ENCODE measurements at places on chromosomes 16 and 17.

- no peak for DNase-seq
Measured at GRCh38 chr17:48502901-48503300, 27.9 kb downstream of the HOXB1 start.

DNA sequence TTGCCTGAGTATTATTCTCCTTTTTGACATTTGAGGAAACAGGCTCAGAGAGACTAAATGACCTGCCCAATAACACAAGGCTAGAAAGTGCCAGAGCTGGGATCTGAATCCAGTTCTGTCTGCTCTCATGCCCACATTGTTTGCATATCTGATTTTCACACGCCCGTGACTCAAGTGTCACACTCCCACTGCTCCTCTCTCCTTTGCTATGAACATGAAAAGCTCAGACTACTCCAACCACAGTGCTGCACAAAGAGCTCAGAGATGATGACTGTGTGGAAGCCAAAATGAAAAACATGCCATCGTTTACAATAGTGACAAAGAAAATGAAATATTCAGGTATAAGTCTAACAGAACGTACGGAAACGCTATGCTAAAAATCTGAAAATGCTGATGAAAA is 107.9 kb downstream of the SMG6 start:
- no peak for DNase-seq

DNA sequence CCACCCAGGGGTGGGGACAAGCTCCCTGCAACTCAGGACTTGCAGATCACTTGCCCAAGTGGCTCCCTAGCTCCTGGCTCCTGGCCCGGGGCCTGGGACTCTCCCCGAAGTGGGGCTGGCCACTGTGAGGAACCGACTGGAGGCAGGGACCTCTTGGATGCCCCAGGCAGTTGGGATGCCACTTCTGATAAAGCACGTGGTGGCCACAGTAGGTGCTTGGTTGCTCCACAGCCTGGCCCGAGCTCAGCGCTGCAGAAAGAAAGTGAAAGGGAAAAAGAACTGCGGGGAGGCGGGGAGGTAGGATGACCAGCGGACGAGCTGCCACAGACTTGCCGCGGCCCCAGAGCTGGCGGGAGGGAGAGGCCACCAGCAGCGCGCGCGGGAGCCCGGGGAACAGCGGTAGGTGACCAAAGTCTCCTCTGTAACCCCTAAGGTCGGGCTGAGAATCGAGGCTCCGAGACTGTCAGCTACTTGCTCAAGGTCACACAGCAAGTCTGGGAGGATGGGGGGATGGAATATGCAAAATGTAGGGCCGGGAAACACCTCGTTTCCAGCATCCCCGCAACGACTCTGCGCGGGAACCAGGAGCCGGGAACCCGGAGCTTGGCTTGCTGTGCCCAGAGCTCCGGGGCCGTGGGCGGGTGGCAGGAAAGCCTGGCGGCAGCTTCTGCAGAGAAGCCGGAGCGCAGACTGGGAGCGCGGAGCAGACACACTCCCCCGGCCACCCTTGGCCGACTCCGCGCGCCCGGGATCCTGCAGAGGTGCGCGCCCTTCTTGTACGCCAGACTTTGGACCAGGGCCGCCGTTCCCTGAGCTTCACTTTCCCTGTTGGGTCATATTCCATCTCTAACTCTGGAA is 1.9 kb downstream of the CIITA start:
- no peak for DNase-seq

DNA sequence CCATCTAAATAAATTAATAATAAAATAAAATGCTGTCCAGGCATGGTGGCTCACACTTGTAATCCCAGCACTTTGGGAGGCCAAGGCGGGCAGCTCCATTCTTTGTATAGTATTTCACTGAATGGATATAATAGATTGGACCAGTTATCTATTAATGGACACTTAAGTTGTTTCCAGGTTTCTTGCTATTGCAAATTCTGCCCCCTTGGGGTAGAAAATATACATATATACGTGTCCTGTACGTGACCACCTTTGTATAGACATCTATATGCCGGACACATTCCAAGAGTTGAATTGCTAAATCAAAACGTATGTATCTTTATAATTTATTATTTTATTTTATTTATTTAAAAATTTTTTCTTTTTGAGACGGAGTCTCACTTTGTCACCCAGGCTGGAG is 3.9 kb upstream of the EXOC7 start:
- no peak for DNase-seq

GRCh38 chr17:59093145-59093701 is 13.5 kb downstream of the TRIM37 start:
- no peak for DNase-seq

DNA sequence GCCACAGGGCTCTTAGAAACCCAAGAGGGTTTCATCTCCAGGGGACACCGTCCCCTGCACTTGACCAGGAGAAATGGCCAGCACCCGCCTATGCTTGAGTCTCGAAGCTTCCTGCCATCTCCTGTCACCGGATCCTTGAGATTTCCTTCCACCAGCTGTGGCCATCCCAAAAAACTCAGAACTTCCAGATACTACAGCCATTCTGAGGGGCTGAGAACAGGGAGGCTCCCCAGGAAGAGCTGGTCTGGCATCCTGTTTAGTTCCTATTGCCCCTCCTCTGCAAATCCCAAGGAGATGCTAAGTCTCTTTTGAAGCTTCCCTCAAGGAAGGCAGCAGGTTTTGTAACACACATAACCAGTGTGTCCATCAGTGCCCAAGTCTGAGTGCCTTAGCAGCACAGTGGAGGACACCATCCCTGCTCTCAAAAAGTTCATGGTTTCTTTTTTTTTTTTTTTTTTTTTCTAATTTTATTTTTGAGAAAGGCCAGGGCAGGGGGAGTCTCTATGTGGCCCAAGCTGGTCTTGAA is 2.0 kb downstream of the UBALD2 start:
- DNase-seq, result no peak

GRCh38 chr16:1157639-1158455 is 4.9 kb downstream of the CACNA1H start:
- DNase-seq, result no peak

DNA sequence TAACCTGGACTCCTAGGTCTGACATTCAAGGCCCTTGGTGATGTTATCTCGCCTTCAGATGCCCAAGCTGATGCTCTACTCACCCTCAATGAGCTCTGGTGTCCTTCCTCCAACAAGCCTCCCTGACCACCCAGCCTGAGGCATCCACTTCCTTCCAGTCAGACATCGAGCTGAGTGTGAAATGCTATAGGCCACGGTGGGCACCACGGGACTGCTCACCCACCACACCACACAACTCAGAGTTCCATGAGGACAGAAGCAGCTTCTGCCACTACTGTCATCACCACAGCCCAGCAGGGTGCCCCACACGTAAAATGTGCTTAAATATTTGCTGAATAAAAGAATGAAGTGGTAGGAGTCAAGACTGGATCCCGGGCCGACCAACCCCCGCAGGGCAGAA is 12.0 kb downstream of the CREBBP start:
- DNase-seq, result no peak

GRCh38 chr17:82177276-82177675 is 35.4 kb downstream of the CCDC57 start:
- DNase-seq, result no peak

- DNase-seq, result no peak
Measured at GRCh38 chr16:56847173-56847910, 17.7 kb upstream of the SLC12A3 start.

DNA sequence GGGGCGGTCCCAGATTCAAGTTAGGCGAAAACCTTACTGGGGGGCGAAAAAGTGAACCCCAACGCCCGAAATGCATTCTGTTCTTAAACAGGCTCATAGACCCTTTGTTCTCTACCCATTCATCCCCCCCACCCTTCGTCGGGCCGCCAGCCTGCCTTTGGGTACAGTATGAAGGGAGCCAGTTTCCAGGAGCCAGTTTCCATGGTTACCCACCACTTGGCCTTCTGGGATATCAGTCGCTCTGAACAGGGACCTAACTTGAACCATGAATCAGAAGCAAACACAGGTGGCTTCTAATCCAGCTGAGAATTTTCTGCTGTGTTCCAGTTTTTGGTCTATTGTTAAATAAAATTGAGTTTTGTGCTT is 532 bp downstream of the DHX40 start:
- peak; percentile 50 for DNase-seq

- DNase-seq, result no peak
Measured at GRCh38 chr16:14640538-14640937, 7.8 kb downstream of the BFAR start.

DNA sequence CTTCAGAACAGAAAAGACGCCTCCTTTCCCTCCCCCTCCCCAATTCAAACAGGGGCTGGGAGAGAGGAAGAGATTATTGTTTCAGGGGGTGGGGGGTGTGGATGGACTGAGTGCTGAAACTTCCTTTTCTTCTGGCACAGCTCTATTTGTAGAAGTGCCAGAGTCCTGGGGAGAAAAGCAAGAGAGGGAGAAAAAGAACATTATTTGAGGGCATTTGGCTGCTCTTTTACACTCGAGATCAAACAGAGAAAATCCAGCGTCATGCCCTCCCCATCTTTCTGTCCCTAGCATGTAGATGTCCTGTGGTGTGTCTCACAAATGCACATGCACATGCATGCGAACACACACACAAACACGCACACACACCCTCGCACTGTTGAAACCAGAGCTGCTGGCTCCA is 13.0 kb downstream of the ARL4D start:
- DNase-seq, result no peak

DNA sequence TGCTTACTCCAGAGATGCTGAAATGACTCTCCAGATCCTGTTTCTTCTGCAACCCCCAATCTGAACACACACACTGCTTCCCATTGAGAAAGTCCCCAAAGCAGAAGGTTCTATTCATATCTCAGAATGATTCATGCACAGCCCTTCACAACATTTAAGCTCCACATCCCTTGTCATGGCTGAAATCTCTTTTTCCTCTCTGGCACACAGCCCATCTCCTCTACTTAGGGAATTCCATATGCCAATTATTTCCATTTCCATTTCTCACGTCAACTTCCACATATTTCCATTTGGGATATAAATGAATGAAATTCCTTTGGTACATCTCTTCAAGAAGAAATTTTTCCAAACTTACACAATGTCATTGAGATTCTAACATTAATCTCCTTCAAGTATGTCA is 119.6 kb downstream of the CDH11 start:
- DNase-seq, result no peak

- no peak for DNase-seq
Measured at GRCh38 chr17:17063546-17064122, 21.4 kb downstream of the MPRIP start.

GRCh38 chr16:50314665-50315064 is 48.3 kb downstream of the ADCY7 start:
- DNase-seq, result no peak

DNA sequence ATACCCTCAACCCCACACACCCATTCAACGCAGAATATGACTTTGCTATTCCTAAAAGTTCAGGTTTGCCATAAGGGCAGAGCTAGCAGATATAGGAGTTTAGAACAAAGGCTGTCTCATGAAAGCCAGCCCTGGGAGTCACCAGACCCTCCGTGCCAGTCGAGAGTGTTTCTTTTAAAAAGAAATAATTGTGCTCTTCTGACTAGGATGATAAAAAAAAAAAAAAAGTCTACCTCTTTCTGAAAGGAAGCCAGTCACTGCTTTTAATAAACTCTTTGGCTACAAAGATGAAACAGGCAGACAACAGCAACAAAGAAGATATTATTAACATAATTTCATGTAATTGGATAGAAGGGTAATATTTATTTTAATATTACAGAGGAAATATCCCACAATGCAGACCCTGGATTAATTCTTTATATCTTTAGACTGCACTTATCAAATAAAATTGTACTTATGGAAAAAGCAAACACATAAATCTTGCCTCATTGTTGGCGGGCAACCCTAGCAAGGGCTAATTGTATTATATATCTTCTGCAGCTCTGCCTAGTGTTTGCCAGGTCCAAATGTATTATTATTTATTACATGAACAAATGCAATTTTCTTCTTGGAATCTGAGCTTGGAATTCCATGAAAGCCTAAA is 277.5 kb upstream of the DYNLRB2 start:
- DNase-seq, result no peak

DNA sequence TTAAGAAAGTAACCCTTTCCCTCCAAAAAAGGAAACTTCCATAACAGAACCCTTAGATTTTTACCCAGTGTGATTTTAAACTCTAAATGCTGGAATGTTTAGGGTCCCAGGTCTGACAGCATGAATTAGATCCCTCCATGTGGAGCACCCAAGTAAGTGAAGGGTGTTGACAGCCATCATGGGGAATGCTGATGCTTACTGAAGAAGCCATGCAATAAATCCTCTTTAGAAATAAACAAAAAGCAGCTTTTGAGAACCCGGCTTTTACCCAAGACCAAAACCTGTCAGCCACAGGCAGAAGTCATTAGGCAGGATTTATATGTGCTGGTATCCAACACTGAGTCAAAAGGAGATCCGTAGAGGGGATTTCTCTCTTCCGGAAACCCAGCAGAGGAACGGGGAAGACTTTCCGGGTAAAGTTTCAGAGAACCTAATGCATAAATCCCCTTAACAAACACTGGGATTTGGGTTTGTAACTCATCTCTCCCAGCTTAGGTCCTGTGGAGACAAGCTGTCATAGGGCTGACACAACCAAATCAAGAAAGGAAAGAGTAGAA is 287.5 kb downstream of the IRX3 start:
- no peak for DNase-seq

DNA sequence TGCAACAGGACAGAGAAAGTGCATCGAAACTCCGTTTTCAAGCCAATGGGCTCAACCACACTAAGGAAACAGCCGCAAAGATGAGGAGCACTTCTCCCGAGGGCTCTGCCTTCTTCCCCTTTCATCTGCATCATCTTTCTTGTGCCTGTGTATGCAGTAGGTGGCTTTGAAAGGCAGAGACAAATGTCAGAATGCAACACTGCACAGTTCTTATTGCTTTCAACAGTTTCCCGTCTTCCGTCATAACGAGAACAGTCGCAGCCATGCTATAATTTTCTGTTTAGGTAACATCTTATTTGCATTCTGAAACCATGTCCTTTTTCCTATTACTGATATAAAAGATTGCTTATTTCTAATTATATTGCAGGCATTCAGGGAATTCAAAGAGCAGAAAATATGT is 205.2 kb downstream of the SLC39A11 start:
- DNase-seq, result no peak

- no peak for DNase-seq
Measured at GRCh38 chr17:55661256-55661758, 61.4 kb downstream of the TMEM100 start.

DNA sequence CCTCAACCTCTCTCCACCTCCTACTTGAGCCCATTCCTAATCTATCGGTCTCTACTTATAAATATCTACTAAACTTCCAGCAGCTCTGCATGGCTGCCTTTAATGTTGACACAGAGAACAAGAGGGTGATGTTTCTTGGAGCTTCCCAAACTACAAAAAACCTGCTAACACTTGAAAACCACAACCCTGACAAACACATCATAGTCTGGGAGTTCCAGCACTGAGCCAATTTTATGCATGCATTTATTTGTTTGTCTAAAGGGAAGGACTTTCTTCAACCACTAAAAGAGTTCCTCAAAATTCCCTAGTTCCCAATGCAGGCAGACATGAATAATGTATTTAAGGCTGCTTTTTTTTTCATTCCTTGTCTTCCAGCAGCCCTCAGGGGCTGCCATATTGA is 331.8 kb upstream of the XYLT1 start:
- DNase-seq, result no peak

- DNase-seq, result no peak
Measured at GRCh38 chr16:49097964-49098363, 183.7 kb downstream of the CBLN1 start.

Measured in left renal cortex interstitium (tissue), 4 donors.